Left hindlimb (tissue), 1 donor: ENCODE measurements at places on chromosomes 2 and 18.

GRCh38 chr2:201470821-201471731, 19.5 kb downstream of the STRADB start:
- DNase-seq: no peak

DNA sequence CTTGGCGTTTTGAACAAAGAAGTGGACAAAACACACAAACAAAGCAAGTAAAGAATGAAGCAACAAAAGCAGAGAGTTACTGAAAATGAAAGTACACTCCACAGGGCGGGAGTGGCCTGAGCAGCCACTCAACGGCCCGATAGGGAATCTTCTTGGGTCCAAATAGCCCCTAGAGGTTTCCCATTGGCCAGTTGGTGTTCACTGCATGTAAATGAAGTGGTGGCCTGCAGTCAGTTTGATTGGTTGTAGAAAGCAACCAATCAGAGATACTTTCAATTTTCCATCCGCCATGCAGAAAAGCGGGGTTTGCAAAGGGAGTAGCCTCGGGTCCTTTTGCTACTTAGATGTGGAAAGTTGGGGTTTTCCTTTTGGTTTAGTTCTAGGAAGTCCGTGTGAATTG, 31.6 kb downstream of the CYBRD1 start:
- DNase-seq: no peak

- no peak for DNase-seq
These were observed 67.3 kb downstream of the RHBDD1 start for GRCh38 chr2:226903179-226903578.

GRCh38 chr2:46494596-46494995, 15.2 kb downstream of the TMEM247 start:
- DNase-seq: no peak

GRCh38 chr18:10322435-10322834, 132.0 kb upstream of the APCDD1 start:
- no peak for DNase-seq

DNA sequence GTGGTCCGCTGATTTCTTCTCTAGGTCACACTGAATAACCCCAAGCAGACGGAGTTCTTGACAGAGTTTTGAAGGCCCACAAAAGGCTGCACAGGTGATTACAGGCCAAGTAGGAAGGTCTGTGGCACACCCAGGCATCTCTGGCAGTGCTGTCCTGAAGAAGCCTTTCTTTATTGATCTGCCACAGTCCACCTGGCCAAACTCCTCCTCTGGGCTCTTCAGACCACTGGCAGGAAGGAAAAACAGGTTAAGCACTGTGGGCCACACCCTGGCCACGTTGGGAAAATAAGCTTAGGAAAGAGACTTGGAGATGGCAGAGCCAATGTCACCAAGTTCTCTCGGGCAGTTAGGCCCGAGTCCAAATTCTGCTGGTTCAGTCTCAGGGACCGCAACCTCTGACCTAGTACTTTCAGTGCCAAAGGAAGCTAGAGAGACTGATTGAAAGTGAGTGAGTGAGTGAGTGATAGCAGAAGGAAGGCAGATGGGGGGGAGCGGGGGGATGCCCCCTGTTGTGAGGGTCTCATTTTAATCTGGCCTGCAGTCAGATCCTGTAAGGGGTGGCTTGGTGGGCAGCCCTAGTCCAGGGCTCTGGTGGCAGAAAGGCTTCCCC, 102.9 kb downstream of the TGFA start:
- no peak for DNase-seq

DNA sequence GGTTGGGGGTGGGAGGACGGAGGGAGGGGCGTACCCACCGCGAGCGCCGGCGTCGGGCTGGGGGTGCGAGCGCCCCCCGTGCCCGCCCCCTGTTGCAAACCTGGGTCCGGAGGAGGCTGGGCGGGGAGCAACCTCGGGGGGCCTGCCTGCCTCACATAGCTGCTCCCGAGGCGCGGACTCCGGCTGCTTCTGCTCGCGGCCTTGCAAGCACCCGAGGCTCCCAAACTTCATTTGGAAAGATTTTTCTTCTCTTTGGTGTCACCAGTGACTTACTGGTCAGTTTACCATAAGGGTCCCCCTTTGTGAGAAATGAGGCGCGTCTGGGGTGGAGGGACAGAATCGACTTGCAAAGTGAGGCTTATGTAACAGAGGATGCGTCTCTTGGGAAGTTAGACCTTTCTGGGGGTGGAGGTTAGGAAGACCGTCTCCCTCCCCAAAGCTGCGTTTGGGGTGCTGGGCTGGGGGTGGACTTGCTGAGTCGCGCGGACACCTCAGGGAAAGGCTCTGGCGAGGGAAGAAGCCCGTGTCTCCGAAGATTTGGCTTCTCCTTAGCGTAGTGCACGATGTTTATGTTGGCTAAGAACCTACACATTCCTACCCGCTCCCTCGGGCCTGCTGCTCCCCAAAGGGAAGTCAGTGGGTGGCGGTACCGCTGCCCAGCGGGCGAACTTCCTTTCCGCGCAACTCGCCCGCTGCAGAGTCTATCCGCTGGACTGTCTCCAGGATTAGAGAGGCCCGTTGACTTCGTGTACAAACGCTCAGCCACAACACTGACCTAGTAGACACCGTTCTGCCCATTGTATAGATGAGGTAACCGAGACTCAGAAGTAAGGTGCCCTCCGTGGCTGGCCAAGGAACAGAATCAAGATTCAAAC, 559 bp downstream of the TMEM37 start:
- no peak for DNase-seq

- DNase-seq: no peak
These were observed 692.9 kb upstream of the HS6ST1 start for GRCh38 chr2:129011466-129012061.

- DNase-seq: no peak
These were observed 10.8 kb upstream of the TAF4B start for GRCh38 chr18:26215247-26215970.

- no peak for DNase-seq
These were observed 18.5 kb downstream of the SLC66A2 start for GRCh38 chr18:79932907-79933306.

GRCh38 chr18:68275616-68276015, 439.3 kb downstream of the TMX3 start:
- no peak for DNase-seq

DNA sequence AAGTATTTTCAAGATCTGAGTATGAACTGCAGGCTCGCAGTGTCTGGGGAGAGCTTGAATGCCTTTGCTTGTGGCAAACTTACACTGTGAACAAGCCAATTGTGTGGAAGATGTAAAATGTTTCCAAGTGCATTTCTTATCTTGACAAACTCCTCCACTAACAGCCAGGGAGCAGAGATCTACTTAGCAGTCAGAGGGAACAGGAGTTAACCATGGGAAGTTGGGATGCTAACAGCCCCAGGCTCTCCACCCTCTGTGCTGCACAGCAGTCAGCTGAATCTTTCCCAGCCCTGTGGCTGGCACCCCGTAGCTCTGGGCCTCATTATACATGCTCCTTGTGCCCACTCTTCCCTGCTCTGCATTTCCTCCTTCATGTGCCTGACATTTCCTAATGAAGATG, 450.2 kb downstream of the TSN start:
- no peak for DNase-seq

GRCh38 chr2:136059036-136059472, 58.9 kb downstream of the CXCR4 start:
- DNase-seq: no peak

GRCh38 chr2:221115944-221116343, 456.2 kb downstream of the EPHA4 start:
- no peak for DNase-seq

GRCh38 chr18:62460851-62461300, 61.9 kb upstream of the ZCCHC2 start:
- DNase-seq: no peak

DNA sequence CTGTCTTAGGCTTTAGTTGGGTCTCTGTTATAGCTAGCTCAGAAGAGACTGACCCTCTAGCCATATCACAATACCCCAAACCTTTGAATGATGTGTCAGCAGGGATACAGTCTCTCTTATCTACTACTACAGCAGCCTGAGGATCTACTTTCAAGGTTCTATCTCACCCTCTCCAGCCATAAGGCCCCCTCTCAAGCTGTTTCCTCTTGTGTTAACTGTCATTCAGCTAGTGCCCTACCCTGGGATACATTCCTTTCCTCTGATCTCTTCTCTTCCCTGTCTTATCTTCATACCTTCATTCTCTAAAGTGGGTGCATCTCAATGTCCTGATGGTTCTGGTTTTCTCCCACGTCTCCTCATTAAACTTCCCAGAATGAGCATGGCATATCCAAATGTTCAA, 434.7 kb downstream of the NRXN1 start:
- DNase-seq: no peak

DNA sequence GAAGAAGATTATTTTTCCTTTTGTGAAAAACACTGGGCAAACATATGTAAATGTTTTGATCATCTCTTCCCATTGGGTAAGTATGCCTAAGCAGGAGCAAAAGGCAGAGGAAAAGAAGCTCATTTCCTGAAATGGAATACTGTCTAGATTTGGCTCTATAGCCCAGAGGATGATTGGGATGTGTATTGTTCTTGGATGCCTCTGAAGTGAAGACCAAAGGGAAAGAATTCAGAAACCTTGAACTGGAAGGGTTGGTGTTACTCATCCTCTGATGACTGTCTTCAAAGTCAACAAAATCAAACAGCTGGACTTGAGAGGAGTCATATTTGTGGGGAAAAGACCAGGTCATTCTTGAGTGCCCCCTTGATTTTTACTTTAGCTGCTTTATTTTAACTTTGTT, 112.6 kb upstream of the NT5C1B start:
- DNase-seq: no peak

DNA sequence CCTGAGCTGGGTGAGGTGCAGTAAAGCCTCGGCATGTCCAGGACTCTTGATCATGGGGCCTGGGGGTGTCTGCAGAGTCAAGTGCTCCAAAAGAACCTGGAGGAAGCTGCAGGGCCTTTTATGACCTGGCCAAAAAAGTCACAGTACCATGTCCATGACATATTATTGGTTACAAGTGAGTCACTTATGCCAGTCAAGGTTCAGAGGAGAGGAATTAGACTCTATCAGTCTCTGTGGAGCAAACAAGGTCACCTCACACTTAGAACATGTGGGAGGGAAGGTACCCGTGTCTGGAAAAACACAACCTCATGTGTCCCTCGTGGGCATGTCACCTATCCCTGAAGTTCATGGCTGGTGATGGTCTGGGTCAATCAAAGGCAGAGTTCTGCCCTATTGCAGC, 465.7 kb downstream of the FBXO15 start:
- no peak for DNase-seq

DNA sequence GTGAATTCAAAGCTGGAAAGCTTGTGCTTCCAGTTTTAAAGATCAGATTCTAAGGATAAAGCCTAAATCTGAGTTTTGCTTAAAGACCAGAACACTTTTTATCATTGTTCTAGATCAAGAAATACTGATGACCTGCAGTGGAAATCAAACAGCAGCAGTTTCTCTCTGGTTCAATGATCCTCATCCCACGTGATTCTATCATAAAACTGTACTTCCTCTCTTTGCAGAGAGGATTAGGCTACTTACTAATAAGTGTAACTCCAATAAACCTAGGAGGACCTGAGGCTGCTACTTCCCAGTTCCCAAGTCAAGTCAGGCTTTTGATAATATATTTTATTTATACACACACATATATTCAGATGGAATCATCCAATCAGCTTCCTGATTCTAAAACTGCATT, 81.9 kb downstream of the TCF4 start:
- no peak for DNase-seq

DNA sequence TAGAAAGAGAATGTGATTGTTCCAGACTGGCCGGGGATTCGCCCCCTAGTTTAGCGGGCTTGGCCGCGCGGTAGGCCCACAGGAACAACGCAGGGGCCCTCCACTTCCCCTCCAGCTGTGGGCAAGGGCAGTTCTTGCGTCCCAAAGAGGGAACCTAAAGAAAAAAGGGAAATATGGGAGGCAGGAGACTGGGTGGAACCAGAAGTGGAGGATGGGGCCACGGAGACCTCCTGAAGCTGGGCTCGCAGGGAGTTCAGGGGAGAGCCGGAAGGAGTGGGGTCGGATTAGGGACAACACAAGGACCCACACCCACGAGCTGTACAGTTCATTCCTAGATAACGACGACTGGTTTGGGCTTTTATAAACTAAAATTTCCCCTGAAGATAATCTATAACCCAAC, 18.2 kb downstream of the GNLY start:
- no peak for DNase-seq

GRCh38 chr2:6833300-6833604, 32.5 kb downstream of the CMPK2 start:
- no peak for DNase-seq

DNA sequence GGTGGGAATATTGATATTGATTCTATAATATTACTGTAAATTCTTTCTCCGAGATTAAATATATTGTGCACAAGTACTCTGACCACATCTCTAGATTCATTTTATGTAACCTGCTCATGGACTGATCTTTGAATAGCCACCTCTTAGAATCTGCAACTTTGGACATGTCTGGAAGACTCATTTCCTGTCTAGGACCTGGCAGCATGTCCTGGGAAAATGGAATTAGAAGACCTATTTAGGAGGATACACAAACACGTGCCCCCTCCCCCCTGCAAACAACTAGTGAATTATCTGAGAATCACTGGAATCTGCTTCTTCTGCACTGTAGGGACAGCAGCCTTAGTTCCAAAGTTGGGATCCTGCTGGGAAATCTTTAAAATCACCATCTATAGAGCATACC, 94.1 kb downstream of the UBE2E3 start:
- DNase-seq: no peak

DNA sequence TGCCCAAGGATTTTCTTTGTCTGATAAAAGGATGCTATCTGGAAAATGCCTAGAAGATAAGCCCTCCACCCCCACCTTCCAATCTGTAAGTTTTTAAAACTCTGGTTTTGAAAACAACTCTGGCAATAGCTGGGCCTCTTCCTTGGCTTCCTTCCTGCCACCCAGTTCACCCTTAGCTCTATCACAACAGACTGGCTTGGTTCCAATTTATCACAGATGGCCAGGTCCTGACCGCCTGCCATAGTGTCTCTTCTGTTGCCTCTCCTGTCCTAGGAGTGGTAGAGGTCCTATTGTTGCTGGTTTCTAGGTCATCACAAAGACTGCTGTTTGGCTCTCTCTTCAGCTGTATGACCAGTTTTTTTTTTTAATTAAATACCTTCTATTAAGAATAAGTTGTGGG, 1727.9 kb upstream of the SLC39A10 start:
- DNase-seq: no peak

DNA sequence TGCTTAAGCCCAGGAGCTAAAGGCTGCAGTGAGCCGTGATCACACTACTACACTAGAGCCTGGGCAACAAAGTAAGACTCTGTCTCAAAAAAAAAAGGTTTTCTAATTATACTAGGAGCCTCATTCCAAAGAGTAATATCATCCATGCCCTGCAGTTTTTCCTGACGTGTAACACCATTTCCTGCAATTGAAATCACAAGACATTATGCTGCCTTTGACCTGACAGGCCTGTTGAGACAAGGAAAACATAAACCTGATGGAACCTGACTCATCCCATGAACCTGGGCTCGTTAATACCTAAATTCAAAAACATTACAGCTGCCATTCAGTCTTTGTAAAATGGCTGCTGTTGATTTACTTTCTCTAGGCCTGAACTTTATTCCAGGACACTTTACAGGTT, 58.7 kb upstream of the PEX13 start:
- DNase-seq: no peak

DNA sequence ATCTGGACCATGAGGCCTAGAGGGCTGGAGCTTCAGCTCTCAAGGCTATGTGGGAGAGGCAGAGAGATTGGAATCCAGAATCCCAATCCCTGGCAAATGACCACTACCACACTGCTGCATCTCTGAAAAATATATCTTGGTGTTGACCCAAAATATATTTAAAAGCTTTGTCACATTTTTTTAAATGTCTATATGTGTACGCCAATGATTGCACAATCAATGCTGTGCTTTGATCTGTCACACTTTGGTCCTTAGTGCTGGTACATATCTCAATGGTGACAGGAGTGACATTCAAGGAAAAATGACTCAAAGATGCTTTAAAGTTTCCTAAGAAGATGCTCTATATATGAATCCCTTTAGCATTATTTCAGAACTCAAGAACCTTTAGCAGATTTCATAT, 31.7 kb upstream of the NEDD4L start:
- DNase-seq: no peak
